Chondrocyte (in vitro differentiated cells): ENCODE measurements at places on chromosomes 1 and 21.

GRCh38 chr21:45357436-45358260 is 47.3 kb upstream of the COL18A1 start:
- DNase-seq: peak; percentile 79

- no peak for DNase-seq
Measured at GRCh38 chr1:109201123-109201703, 12.5 kb upstream of the SARS1 start.

DNA sequence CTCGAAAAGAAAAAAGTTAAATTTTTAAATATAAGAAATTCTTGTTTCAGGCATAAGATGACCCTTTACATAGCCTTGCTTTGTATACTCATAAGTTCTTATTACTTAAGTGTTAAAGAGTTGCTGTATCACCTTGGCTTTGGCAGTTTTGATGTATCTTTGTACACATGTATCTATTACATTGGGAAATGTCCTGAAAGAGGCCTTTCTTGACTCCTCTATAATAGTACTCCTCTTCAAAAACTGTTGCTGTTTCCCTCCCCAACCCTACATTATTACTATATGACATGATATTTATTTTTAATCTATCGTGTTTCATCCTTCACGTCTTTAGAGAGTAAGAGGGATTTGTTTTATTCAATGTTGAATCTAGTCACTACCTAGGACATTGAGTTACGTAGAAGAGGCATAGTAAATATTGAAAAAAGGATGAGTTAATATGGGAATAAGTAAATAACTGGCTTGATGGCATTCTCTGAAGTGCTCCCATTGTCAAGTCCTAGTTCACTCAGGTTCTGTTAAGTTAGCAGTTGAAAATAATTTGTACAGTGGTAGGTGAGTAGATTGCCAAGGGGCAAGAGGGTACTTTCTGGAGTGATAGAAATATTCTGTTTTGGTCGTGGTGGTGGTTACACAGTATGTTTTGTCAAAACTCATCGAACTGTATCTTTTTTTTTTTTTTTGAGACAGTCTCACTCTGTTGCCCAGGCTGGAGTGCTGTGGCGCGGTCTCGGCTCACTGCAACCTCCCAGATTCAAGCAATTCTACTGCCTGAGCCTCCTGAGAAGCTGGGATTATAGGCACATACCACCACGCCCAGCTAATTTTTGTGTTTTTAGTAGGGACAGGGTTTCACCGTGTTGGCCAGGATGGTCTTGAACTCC is 8.2 kb downstream of the THRAP3 start:
- no peak for DNase-seq

DNA sequence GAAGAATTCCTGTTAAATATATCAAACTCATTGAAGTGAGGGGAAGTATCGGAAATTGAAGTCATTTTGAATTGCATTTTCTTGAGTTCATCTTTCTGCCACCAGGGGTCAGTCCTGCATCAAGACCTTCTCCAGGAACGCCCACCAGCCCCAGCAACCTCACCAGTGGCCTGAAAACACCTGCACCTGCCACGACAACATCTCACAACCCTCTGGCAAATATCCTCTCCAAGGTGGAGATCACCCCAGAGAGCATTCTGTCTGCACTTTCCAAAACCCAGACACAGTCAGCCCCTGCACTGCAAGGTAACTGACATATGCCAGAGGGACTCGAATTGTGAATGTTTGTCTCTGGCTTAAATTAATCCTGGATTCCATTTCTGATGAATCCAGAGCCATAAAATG is 22.8 kb upstream of the TARS2 start:
- DNase-seq: no peak

GRCh38 chr1:43438576-43438952 is 15.2 kb downstream of the HYI start:
- DNase-seq: no peak

GRCh38 chr1:58597996-58598395 is 20.9 kb upstream of the TACSTD2 start:
- DNase-seq: no peak

DNA sequence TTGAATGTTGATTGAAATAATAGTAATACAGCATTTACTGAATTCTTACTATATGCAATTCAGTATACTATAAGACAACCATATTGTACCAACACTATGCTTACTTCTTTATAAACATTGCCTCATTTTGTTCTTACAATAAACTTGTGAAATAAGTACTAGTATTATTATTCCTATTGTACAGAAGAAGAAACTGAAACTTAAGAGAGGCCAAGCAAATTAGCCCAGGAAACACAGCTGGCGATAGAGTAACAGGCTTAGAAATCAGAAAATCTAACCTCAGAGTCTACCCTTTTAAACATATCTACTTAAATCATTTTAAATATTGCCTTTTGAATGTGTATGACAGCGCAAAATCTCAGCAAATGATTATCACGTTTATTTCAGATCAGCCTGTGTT is 41.7 kb downstream of the FASLG start:
- no peak for DNase-seq

- DNase-seq: no peak
Measured at GRCh38 chr1:245404952-245405351, 250.2 kb downstream of the KIF26B start.

- no peak for DNase-seq
Measured at GRCh38 chr1:159200769-159201168, 3.9 kb upstream of the ACKR1 start.

GRCh38 chr1:88061492-88062177 is 622.4 kb upstream of the PKN2 start:
- no peak for DNase-seq

GRCh38 chr1:200381256-200381984 is 28.4 kb downstream of the ZNF281 start:
- no peak for DNase-seq

GRCh38 chr1:94674876-94675275 is 133.3 kb upstream of the F3 start:
- no peak for DNase-seq
